CD4-positive, alpha-beta T cell treated with Interleukin-12 subunit alpha and Interleukin-12 subunit beta, for 1 hour (primary cell): ENCODE measurements at places on chromosomes 1 and 21.
A peak's percentile ranks its signal among the peaks of the same experiment; 100 is the strongest.

- DNase-seq: no peak
These were observed 27.7 kb downstream of the PPP1R12B start for GRCh38 chr1:202376247-202376646.

DNA sequence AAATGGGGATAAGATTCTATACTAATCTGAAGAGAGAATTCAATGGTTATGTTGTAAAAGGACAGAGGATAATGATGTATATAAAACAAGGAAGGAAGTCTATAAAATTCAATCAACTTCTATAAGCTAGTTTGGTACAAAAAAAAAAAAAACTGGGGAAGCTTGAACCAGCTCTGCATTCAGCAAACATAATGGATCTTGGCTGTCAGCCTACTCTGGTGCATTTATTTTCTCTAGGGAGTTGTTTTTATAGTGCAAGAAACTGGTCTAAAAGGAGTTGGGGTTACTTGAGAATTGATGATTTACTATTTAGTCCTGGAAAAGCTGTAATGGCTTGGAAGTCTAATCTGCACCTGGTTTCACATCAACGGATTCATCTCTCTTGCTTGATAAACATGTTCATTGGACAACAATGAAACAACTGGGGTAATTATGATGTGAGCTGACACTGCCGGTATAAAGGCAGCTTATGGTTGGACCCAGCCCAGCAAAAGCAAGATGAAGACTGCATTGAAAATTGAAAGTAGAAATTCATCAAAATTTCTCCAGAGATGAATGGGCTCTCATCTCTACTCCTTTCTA lies 199.4 kb upstream of the NRIP1 start:
- no peak for DNase-seq

DNA sequence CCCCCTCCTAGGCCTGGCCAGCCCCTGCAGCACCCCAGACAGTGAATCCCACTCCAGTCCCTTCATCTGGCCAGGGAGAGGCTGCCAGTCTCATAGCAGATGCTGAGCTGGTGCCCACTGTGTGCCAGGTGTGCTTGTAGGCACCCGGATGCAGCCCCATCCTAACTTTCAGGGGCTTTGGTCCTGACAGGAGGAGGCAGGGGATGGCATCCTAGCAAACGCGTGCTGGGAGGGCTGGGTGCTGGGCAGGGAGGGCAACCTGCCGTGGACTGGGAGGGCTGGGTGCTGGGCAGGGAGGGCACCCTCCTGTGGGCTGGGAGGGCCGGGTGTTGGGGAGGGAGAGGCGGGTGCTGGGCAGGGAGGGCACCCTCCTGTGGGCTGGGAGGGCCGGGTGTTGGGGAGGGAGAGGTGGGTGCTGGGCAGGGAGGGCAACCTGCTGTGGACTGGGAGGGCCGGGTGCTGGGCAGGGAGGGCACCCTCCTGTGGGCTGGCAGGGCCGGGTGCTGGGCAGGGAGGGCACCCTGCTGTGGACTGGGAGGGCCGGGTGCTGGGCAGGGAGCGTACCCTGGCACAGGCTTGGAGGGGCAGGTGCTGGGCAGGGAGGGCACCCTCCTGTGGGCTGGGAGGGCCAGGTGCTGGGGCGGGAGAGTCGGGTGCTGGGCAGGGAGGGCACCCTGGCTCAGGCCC lies 35.3 kb downstream of the SLC19A1 start:
- DNase-seq: no peak

GRCh38 chr1:244826712-244827111 lies 8.7 kb upstream of the COX20 start:
- no peak for DNase-seq

DNA sequence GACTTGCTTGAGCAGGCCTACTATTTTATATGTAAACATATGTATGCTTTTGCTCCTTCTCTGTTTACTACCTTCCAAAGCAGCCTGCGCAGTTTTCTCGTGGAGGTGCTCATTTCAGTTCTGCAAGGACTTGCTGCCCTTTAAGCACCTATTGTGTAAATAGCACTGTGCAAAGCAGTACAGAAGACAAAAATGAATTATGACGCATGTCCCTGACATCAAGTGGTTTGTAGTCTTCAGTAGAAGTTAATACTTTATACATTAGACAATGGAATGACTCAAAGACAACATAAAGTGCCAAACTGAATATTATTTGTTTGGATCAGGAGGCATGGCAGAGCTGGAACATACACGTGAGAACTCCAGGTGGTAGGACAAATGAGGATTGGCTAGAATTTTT lies 611.7 kb downstream of the LMO4 start:
- DNase-seq: no peak

DNA sequence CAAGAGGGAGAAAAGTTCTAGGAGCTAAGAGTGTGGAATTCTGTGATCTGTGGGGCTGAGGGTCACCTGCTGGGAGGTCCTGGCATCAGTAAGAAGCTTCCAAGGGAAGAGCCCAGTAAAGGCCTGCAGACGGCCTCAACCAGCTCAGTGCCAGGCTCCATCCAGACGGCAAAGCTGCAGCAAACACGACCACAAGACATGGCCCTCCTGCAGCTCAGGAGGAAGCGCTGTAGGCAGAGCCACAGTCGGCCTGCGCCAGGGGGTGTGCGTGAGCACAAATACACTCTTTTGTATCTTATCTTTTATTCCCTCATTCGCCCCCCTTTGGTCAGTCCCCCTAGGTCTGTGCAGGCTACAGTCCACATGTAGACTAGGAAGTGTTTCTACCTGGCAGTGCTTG lies 13.4 kb downstream of the C1orf174 start:
- no peak for DNase-seq

- DNase-seq: no peak
These were observed 23.6 kb downstream of the VASH2 start for GRCh38 chr1:212973899-212974298.

DNA sequence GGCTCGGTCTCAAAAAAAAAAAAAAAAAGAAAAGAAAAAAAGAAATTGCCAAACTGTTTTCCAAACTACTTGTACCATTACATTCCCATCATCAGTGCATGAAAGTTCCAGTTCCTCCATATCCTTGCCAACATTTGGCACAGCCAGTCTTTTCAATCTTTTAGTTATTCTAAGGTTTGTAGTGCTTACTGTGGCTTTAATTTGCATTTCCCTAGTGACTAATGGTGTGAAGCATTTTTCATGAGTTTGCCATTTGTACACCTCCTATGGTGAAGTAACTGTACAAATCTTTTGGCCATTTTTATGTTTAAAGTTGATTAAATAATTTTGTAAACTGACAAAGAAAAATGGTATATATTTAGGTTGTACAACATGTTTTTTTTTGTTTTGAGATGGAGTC lies 70.7 kb downstream of the DEGS1 start:
- DNase-seq: no peak

DNA sequence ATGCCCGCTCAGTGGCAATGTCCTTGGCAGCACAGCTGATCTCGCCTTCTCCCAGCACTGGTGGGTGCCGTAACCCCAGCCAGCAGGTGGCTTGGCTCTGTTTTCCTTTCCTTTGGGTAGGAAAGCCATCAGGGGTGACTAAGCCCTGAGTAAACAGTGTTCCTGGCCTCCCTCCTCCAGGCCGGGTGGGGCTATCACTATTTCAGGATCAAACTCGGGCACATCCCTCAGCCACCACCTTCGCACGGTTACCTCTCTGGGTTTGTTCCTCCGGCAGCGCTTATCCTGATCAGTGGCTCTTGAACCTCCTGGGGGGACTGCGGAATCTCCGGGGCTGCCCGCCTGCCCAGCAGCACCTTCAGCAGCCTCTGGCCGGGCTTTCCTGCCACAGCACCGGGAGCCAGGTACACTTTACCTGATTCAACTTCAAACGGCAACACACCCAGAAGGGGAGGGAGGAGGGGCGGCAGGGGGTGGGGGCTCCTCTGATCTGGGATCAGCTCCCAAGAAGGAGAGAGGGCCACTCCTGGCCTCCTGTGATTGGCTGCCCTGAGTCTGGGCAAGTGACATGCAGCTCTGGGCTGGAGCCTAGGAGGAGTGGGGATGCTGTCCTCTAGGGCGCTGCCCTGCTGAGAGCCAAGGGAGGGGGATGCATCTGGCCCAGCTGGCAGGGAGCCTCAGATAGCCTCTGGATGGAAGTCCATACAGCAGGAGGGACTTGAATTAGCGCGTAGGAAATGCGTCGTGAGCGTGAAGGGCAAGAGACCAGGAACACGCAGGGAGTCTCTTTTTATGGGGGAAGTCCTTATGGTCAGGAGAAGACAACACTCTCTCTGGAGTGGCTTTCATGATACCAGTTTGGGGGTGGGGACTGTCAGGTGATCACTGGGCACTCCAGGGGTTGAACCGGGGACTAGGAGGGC lies at the start of gene ASCL5:
TSS of gene ASCL5 (minus strand) at position 353 of the 923 bp plus-strand sequence. CDS start 11,812 bp downstream, outside the sequence.
- no peak for DNase-seq

- no peak for DNase-seq
These were observed 642 bp upstream of the ST3GAL3 start for GRCh38 chr1:43706598-43707189.

DNA sequence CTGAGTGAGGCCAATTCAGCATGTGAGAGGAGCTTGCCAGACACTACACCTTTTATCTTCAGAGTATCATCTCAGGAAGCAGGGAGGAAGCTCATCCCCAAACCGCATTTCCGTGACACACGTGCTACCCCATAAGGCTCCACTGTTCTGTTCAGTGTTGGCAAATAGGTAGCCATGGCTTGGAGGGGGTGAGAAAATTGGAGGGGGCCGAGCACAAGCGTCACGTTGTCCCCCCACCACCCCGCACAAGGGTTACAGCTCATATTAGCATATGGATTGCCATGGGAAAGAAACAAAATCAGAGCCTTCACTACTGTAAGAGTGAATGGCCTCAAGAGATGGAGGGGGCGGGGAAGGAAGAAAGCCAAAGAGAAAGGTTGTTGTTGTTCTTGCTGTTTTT lies 46.7 kb downstream of the OLIG1 start:
- peak; percentile 8 for DNase-seq

DNA sequence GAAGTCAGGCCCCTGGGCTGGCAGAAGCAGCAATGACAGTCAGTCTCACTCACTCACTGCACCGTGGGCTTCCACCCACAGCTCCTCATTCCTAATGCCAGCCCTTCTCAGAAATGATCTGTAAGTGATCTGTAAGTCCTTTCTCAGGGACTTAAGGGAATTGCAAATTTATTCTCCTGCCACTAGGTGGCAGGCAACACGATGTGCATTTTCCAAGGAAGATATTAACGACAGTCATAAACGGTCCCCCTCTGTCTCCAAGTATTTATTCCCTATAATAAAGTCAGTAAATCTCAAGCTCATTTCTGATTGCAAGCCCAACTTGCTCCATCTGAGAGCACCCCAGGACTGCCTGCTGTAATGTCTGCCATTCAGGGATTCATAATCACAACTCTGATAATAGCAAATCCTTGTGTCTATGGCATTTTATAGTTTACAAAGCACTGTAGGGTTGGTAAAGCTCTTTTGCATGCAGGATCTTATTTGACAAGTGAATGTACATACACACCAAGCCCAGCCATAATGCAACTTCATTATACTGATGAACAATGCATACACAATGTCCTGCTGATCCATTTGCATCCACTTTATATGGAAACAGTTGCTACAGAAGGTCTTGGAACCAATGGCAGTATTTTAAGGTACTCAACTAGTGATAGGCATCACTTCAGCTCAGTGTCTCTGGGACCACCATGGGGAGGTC lies 380.5 kb upstream of the CAMK1G start:
- peak; percentile 20 for DNase-seq

DNA sequence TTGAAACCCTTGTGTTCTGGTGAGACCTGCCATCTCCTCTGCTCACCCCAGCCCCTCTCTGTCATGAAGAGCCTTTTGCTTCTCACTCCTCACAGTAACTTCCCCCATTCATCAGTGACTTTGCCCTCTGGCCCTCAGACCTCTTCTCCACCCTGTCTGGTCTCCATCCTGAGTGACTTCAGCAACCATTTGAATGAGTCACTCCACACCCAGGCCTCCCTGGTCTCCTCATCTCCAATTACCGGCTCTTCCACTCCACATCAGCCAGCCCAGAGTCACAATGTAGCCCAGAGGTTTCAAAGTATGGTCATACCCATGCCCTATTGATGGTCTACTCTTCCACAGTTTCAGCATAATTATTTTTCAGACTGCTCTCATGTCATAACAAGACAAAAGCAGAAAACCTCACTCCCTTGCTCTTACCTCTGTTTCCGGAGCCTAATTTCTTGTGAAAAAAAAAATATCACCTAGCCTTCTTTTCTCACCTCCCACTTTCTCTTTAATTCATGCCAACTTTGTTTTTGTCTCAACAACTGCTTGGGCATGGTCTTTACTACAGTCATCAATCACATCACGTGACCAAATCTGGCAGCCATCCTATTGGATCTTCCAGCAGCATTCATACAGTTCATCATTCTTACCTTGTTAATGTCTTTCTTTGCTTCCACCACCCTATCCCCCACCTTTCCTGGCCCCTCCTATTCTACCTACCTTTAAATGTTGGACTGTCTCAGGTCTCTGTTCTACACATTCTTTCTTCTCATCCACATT lies 35.6 kb upstream of the NEK7 start:
- peak; percentile 8 for DNase-seq

- DNase-seq: peak; percentile 66
These were observed 6.2 kb downstream of the E2F2 start for GRCh38 chr1:23524716-23525401.

GRCh38 chr1:41366455-41367287 lies 5.4 kb downstream of the FOXO6 start:
- peak; percentile 65 for DNase-seq

DNA sequence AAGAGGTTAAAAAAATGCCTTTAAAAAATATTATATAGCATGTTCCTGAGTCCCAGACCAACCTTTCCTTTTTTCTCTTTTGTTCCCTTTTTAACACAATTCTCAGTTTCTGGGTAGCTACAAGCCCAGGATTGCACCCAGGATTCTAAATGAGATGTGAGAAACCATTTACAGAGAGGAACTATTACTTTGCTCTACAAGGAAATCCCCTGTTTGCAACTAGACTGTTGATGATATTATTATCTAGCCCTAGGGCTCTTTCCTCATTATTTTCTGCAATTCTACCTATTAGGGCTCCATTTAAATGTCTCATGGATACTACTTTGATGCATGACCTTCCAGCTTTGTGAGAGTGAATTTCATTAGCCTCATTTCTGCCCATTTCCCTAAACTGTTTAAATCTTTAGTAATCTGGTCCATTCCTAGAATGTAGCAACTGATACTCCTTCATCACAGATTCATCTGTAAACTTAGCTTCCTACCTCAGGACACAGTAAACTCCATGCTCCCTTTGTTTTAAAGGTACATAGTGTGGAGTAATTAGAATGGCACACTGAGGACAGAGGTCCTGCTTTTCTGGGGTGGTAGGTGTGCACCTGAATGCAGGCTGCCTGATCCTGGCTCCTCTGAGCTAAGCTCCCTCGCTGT lies 7.1 kb upstream of the KIF14 start:
- DNase-seq: no peak

DNA sequence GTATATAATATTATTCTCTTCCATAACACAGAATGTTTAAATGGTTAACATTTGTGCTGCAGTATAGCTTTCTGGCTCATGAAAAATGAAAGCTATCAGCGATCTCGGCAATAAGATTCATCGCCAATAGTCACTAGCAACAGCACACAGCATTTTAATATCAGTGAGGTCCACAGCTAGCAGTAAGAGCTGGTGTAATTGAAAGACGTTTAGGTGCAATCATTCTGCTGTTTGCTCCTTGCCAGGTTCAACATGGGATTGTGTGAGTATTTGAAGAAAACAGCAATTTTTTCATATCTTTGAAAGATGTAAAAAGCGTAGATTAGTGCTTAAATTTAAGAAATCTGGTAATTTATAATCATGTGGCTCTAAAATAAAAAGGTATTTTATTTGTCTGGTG lies 20.1 kb downstream of the PRKACB start:
- DNase-seq: no peak

- DNase-seq: peak; percentile 78
These were observed 12.7 kb upstream of the RAB4A start for GRCh38 chr1:229258031-229258756.

- DNase-seq: no peak
These were observed 22.4 kb upstream of the SAMD11 start for GRCh38 chr1:901108-901859.
